ENCODE measurements at places on chromosomes 3 and 15. TPM values are rescaled to one million over a fixed set of nuclear protein-coding genes. Genes with fewer than 3 reads are reported as not detected.

- DNase-seq, result peak; percentile 70
Observed at GRCh38 chr15:31004220-31004733, 12.8 kb upstream of the MTMR10 start.

DNA sequence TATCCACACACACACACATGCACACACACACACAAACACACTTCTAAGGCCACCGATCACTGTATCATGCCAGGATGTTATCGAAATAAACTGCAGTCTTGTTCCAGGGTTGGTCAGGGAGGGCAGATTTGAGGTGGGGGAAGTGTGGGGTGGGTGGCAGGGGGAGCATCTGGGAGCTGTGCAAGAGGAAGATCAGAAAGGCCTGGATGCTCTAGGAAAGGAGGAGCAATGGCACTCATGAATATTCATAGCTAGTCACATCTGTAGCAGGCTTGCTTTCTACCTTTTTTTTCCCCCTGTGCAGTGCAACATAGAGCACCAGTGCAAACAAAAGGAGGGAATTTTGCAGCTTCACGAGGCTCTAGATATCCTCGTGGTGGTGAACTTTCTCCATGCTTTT lies 84.9 kb downstream of the MEIS2 start:
- no peak for DNase-seq

TM6SF1 gene
- total RNA-seq, result 6.8 TPM

CPNE4 gene
- 52.3 TPM for total RNA-seq

- no peak for DNase-seq
Observed at GRCh38 chr3:4061195-4061594, 242.0 kb upstream of the SETMAR start.

DNA sequence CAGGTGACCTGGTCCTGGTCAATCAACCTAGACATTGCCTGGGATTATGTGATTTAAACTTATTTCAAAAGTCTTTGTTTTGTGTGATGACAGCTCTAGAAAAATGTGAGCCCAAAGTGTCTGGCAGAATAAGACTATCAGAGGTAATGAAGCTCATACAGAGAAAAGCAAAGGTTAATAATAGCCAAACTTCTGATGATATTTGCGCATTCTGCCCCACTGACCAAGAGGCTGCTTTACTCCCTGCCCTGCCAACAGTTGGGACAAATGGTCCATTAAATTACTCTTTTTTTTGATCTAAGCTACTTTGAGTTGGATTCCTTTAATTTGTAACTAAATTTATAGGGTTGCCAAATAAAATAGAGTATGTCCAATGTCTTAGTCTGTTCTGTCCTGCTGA lies 911.2 kb downstream of the MCTP2 start:
- no peak for DNase-seq

- DNase-seq, result no peak
Observed at GRCh38 chr15:99402014-99402729, 150.9 kb downstream of the LRRC28 start.

DNA sequence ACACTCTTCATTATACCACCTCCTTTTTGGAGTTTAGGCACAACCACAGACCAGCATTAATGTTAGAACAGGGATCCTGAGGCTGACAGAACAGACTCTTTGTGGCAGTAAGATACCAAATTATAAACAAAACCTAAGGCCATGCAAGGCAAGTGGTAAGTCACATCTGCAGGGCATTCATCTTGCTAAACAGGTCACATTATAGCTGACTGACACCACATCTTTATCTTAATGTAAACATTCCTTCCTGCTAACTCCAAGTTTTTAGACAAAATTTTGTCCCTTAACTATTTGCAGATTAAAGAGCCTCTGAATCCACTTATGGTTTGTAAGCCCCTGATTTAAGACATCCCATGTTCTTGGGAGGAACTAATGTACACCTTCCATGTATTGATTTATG lies 500.6 kb downstream of the PYDC2 start:
- no peak for DNase-seq

GRCh38 chr15:78372880-78373279 lies 32.7 kb downstream of the CRABP1 start:
- no peak for DNase-seq

GRCh38 chr15:79677241-79677640 lies 219.6 kb downstream of the MTHFS start:
- no peak for DNase-seq

GRCh38 chr3:129161860-129162271 lies 1.0 kb upstream of the ISY1 start:
- no peak for DNase-seq

DNA sequence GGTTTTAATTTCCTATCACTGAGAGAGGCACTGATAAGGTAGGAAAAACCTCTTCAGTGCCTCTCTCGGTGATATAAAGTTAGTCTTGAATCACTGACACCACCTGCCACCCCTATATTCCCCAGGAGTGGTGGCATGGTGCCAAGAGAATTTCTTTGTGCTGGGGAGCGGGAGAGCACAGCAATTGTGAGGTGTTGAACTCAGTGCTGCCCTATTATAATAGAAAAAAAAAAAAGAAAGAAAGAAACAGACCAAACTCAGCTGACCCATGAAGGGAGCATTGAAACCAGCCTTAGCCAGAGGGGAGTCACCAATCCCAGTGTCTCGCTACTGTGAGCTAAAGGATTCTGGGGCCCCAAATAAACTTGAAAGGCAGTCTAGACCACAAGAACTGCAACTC lies 201.4 kb upstream of the STT3B start:
- no peak for DNase-seq

PAK6 gene
- total RNA-seq, result 9.7 TPM

- no peak for DNase-seq
Observed at GRCh38 chr3:56857178-56857577, 55.4 kb upstream of the ARHGEF3 start.

DNA sequence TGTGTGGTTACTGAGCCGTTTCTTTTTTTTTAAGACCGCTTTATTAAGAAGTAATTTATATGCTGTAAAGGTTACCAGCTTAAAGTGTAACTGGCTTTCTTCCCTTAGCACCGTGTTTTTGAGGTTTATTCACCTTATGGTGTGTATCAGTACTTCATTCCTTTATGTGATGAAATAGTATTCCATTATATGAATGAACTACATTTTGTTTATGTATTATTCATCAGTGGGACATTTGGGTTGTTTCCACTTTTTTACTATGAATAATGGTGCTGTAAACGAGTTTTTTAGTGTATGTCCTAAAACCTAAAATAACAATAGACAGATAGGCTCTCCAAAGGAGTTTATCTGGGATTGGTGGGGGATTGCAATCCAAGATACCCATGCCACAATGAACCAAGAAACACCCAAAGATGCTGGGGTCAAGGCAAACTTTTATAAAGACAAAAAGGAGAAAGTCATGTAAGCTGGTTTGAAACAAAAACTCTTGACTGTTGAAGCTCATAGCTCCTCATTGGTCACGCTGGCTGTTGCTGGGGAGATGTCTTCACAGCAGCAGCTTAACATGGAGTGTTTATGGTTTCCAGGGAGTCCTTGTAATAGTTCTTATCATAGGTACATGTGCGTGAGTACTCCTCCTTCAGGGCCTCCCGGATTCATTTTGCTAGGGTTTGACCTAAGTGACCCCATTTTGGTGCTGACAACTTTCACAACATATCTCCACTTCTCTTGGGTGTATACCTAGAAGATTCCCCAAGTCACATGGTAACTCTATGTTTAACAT lies 16.0 kb downstream of the TM2D3 start:
- DNase-seq, result no peak

ADAMTS17 gene
- total RNA-seq, result 1.7 TPM

DNA sequence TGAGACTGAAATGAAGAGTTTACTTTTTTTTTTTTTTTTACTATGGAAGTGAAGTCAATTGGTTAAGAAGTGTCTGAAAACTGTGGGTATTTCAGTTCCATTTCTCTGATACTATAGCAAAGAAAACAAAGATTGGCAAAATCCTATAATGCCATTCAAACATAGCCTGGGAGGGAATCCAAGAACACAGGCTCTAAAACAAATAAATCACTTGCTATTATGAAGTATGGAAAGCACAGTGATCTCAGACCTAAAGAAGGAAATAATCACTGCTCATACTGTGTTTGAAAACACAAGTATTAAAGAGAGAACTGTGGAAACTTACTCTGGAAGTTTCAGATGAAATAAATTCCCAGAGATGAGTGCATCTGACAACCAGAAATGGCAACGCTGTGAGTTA lies 12.0 kb downstream of the SAMMSON start:
- DNase-seq, result no peak

- DNase-seq, result no peak
Observed at GRCh38 chr3:159158213-159158612, 356.4 kb downstream of the MFSD1 start.

DNA sequence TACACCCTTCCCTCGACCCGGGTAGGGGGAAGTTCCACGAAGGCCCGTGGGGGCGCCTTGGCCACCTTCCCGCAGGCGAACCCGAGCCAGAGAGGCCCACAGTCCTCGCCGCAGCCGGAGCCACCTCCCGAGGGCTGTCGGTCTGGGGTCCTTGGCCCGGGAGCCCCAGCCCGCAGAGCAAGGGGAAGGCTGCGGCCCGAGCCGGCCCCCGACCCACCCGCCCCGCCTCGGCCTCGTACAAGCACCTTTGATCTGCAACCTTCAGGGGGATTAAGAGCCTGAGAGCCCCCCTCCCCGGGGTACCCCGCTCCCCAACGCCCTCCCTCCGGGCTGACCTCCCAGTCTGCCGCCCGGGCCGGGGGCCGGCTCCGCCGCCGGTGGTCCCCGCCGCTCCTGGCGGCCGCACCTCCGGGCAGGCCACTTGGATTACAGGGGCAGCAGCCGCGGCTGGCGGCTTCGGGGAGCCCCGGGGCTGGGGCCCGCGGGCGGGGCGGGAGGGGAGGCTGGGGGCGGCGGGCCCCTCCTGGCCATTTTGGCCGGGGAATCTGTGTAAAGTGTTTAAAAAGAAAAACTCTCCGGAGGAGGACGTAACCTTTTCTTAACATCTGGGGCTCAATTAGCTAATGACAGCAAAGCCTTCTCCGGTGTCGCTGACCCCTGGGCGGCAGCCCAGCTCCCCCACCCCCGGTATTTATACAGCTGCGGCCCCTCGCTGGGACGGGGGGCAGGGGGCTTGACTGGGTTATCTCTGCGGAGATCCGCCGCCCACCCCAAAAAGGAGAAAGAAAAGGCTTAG lies 40.2 kb downstream of the EPHB3 start:
- no peak for DNase-seq

- no peak for DNase-seq
Observed at GRCh38 chr15:26620528-26621458, 152.1 kb downstream of the GABRB3 start.

KCNMB2 gene
- 2.6 TPM for total RNA-seq

CCR9 gene
- not detected for total RNA-seq

ATP13A4 gene
- total RNA-seq, result 0.11 TPM

All from Right ventricle myocardium superior (tissue), 1 donor.